ENCODE measurements at places on chromosomes 7 and 10.

GRCh38 chr10:91536111-91536510 is 96.8 kb downstream of the PPP1R3C start:
- DNase-seq, result no peak

DNA sequence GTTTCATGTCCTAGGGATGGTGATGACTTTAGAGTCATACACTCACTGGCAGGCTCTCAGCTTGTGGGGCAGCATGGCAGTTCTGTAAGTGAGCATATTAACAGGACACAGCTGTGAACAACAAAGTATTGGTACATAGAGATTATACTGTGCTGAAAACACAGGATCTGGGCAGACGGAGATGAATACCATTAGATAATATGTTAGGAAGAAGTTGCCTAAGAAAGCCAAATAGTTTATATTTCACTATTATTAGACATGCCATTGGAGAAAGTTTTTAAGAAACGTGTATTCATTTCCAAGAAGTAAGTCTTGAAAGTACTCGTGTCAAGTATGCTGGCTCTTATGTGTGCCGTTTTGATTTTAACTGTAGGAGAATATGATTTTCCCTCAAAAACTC is 274.5 kb downstream of the INHBA start:
- DNase-seq, result no peak

DNA sequence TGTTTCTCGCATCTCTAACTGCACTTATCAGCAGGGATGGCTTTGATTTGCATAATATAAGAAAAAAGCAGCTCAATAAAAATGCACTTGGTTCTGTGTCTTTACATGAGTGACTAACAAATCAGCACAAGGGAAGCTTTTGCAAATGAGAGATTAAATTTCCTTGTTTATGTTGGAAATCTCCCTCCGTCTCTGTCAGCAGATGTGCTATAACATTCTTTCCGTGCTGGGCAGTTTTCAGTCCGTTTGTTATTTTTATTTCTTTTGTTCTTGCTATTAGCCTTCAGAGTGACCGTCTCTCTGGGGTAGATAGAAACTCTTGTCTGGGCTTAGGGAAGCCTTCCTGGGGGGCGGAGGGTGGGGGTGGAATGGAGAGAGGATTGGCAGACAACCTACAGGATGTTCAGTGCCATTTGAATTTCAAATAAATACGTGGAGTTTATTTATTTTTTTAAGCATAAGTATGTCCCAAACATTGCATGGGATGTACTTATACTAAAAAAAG is 96.0 kb downstream of the GATA3 start:
- DNase-seq, result no peak

DNA sequence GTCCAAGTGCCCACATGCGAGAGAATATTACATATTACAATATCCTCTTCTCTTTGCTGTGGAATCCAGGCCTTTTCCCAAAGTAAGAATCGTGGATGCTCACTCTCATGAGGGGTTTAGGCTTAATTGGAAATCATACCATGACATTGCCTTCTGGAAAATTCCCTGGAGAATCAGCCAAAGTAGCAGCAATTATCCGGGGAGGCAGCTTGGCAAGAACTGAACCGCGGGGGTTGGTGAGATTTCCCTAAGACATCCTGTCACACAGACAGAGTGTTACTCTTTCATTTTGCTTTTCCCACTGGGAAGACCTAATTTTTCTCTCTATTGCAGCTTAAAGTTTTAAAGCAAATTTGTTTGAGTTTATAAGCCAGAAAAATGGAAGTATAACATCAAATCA is 463.6 kb upstream of the DPP6 start:
- DNase-seq, result no peak

DNA sequence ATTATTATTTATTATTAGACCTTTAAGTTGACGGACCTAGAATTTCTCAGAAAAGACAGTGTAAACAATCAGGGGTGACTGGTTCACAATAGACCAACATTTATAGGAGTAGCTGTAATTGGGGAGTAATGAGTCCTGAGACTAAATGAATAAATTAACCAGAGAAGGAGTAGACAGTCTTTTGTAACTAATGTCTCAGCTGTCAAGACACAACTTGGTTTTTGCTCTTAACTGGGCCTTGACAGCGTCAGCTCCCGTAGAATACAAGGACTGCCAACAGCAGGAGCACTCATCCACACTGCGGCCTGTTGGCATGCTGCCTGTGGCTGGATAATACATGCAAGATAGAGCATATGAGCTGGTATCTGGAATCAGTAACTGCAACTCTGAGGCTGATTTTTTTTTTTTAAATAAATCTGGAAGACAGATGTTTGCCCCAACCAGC is 123.9 kb downstream of the CACNA2D1 start:
- no peak for DNase-seq

- no peak for DNase-seq
These were observed 101.4 kb downstream of the SEMA3E start for GRCh38 chr7:83547526-83547925.

GRCh38 chr10:119447421-119447820 is 95.1 kb downstream of the RGS10 start:
- DNase-seq, result no peak

- DNase-seq, result no peak
These were observed 1.9 kb downstream of the CYP26A1 start for GRCh38 chr10:93075369-93076221.

- no peak for DNase-seq
These were observed 121.6 kb downstream of the CREB5 start for GRCh38 chr7:28533731-28534531.

GRCh38 chr7:41861642-41862041 is 158.8 kb upstream of the INHBA start:
- no peak for DNase-seq

DNA sequence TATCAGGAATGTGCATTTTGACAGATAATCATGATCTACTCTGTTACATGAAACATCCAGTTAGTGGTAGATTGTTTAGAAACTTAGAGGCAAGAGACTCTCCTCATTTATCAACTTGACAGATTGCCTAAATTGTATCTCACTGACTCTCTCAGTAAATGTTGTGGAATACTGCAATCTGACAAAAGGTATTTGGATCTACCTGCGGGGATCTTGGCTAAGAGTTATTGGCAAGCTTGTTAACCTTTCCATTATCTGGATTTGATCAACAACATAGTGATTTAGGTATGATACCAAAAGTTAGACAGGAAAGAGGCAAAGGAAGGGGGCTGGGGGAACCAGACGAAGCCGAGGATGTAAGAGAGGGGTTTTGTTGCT is 2.0 kb downstream of the VSTM2A start:
- no peak for DNase-seq

DNA sequence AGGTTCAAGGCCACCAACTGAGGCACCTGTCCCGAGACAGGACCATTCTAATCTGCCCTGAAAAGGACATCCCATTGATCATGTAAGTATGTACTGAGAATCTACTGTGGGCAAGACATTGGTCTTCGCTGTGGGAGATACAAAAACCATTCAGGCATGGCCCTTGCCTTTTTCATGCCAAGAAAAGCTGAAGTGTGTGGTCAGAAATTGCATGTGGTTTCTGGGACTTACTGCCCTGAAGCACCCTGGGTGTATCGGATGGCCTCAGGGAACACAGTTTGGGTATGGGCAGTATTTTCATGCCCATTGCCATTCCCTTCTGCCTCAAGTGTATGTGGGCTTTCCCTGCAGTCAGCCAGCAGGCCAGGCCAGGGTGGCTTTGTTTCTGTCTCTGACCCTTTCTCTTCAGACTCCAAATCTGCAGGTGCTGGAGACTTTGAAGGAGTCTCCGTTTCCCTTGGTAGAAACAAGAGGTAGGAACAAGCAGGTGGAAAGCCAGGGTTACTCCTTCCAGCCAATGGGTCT is 285.7 kb downstream of the ZEB1 start:
- no peak for DNase-seq

- DNase-seq, result peak; percentile 47
These were observed 4.0 kb upstream of the RBM28 start for GRCh38 chr7:128347647-128348097.

DNA sequence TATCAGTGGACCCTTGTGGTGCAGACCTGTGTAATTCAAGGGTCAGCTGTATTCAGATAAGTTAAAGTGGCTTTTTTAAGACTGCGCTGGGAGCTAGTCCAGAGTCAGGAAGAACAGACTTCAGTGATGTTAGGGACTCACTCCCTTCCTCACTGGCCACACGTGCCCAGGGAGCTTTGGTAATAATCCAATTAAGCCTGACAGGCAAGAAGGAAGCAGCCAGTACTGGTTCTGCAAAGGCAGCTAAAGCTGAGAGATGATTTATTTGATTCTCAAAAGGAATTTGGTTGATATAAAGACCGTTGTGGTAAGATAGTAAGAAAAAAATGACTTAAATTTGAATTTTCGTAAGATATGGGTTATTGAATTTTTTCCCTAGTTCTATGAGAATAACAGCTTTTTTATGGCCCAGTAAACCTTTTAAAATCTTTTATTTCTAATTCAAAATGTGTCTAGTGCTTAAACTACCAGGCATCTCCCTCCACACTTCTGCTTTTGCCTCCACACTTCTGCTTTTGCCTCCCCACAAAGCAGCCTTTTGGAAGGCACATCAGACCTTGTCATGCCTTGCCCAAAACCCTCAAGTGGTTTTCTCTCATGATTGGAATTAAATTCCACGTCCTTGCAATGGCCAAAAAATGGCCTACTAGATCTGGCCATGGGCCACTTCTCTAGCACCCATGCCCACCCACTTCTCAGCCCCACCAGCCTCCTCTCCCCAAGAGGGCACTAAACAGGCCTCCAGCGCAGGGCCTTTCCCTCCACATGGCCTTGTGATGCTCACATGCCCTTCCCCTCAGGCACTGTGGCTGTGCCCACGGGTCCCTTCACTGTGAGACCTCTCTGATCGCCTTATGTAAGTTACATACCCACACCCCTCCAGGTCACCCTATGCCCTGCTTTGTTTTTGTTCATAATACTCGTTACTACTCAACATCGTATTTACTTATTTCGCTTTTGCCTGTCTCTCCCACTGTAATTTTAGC is 92.5 kb downstream of the POU6F2 start:
- DNase-seq, result no peak

DNA sequence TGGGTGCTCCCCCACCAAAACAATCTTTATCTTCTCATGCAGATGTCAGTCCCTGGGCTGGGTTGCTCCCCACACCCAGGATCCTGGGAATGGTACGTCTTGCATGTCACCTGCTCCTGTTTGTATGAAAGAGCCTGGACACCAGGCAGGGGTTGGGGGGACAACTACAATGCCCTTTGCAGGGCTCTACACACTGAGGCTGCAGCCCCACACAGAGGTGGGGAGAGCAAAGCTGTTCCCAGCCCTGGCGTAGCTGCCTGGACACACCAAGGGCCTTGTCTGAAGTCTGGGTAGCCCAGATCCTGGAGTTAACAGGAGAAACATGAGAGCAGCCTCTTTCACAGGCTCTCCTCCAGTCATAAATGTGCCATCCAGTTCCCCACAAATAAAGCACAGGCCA is 61.2 kb upstream of the TMEM72 start:
- no peak for DNase-seq

- DNase-seq, result no peak
These were observed 102.0 kb downstream of the ADARB2 start for GRCh38 chr10:1635340-1635739.

DNA sequence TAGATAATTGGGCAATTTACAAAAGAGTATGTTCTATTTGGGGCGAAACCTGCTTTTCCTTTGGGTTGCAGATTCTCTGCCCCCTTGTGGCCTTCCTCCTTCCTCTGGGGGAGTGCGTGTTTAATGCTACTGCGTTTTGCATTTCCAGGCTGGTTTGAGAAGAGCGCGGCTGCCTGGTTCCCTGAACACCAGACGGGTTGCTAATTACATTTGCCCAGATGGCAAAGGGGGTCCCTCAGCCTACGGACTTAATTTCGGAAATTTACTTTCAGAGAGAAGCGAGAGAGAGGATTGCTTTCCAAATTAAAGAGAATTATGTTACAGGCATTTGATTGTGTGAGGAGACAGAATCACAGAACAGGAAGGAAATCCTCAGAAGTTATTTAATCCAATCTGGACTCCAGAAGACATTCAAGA is 91.9 kb upstream of the JAZF1 start:
- no peak for DNase-seq

- DNase-seq, result no peak
These were observed 56.6 kb downstream of the CLRN3 start for GRCh38 chr10:127836176-127836575.

DNA sequence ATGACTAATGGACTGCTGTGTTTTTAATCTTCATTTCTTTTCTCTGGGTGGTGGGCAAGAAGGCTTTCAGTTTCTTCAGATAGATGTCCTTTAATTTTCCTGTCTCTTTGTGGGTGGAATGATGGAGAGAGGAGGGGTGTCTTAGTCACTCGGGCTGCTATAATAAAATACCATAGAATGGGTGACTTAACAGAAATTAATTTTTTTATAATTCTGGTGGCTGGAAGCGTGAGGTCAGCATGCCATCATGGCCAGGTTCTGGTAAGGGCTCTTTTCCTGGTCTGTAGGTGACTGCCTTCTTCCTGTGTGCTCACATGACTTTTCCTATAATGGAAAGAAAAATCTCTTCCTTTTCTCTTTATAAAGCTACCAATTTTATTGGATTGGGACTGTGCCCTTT is 6.3 kb downstream of the RSBN1L start:
- DNase-seq, result no peak

DNA sequence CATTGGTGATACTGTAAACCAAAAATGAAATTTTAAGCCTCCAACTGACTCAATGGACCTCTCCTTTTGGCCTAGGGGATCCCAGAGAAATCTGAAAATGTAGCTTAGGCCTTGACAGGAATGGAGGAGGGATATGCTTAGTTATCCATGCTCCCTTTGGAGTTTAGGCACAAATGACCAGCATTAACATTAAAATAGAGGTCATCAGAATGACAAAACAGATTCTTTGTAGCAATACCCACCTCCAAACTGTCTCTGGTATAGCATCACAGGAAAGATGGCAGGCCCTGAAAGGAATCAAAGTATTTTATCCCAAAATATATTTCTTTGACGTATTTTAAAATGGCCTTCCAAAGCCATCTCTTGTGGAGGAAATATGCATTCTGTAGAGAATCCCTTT is 39.1 kb upstream of the LRRN3 start:
- no peak for DNase-seq

DNA sequence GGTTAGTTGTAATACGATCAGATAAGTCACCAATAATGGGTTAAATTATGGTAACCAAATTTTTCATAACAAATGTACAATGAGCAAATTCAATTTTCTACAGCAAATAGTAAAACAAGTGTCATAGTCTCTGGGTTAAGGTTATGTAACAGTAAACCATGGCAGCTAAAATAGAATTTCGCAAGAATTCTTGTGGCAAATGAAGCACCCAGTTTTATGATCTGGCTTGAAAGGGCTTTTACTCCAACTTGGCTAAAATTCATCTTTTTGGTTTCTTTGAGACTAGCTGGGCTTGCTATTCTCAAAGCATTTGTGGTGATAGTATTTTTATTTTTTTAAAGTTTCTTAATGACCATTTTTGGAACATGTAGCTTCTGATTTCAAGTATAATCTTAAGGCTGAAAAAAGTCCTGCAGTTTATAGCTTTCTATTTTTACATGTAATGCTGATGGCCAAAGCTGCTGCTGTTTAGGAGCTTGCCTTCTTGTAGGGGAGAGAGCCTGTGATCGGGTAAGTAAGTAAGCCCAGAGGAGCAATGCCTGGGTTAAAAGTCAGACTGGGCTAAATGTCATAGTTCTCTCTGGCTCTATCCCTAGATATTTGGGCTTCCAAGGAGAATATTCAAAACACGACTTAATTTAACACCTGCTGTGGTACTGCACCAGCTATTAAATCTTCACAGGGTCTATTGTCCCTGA is 55.5 kb upstream of the SYPL1 start:
- no peak for DNase-seq

Data from activated T-cell treated with anti-CD3 and anti-CD28 coated beads for 48 hours (primary cell).